ENCODE measurements at places on chromosomes 6 and 20.
A peak's percentile ranks its signal among the peaks of the same experiment; 100 is the strongest.

DNA sequence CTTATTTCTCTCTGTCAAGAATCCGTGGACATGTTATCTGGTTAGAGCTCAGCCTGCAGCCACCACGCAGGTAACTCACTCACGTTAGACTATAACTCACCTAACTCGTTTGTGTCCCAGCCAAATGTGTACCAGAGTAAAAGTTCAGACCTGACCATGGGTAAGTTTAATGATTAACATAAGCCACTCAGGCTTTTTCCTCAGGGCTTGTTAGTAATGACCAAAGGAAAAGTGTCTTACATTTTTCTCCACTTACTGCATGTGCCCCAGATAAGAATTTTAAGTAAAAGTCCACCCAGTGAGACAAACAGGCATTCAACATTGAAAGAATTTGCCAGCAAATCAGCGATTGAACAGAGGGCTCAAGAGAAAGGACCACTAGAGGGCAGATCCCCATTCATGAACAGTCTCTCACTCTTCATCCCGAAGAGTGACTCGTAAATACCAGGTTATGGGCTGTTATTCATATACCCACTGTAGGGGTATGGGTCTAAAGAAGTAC, at the start of gene PKHD1:
Gene PKHD1 (minus strand): TSS at position 116 of the 502 bp plus-strand sequence. CDS start 2,680 bp downstream, outside the sequence.
- no peak for DNase-seq

DNA sequence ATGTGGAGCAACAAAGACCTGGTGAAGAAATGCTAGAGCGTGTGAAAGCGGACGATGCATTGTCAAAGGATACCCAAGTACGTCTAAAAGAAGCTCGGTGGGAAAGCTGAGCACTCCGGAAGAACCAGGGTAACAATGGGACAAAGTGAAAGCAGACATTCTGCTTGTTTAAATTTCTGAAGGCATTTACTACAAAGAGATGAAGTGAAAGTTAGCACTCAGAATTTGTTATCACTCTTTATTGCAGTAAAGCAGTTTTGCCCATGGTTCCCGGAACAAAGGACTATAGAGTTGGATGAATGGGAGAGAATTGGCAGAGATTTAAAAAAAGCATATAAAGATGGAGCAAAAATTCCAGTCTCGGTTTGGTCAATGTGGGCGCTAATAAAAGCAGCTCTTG, 12.8 kb upstream of the IRAK1BP1 start:
- DNase-seq: no peak

- DNase-seq: no peak
These were observed 6.0 kb upstream of the LKAAEAR1 start for GRCh38 chr20:64090165-64090564.

DNA sequence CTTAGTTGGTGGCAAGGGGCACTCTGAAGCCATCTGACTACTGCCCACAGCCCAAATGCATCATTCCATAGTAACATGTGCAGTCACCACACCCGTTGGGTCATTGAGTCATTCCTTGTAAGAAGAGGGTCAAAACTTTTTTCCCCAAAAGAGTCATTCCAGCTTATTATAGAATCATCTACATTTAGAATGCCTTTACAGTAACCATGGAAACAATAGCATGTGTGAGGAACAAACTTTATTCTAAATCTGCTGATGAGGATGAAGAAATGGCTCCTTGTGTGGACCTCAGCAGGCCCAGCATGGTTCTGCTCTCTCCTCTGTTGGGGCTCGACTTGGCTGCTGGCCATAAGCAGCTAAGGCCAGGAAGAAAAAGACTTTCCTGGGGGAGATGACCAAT, 111.2 kb upstream of the PTPRT start:
- peak; percentile 11 for DNase-seq

GRCh38 chr20:796921-797320, 28.6 kb upstream of the SLC52A3 start:
- no peak for DNase-seq

DNA sequence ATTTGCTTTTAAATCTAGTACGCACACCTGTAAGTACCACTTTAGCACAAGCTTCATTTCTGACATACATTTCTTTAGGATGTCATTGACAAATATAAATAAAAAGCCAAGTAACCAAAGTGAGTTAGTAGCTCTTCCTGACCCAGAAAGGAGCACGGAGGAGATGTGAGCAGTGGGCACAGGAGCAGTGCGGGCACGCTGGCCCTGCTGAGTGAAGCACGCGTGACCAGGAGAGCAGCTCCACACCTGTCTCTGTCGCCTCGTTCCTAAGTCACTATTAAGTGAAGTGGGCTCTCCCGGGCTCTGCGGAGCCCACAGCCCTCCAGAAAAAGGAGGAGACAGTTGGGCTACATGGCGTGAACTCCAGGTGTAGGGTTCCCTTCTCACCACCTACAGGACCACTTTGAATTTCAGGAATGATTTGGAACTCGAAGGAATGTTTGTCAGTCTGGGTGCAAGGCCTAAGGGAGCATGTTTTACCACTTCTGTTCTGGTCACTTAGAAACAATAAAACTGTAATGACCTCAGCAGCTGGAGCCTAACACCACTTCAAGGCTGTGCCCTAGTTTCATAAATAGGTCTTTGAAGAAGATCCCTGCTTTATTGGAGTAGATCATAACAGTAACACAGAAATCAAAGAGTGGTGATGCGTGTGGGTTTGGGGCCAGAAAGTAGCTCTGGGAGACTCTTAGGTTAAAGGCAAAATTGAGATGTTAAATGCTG, 95.9 kb downstream of the FAM120B start:
- DNase-seq: no peak

- DNase-seq: no peak
These were observed 182.7 kb upstream of the OLIG3 start for GRCh38 chr6:137676888-137677287.

Measured in forelimb muscle (tissue), 1 donor.